ENCODE measurements at places on chromosomes 2 and 18. TPM values are rescaled to one million over a fixed set of nuclear protein-coding genes. Genes with fewer than 3 reads are reported as not detected.

C2orf66 gene
- total RNA-seq, result 0.55 TPM

C18orf54 gene
- 11.0 TPM for total RNA-seq

NCKAP5 gene
- total RNA-seq, result 58.8 TPM

TEKT4 gene
- 0.22 TPM for total RNA-seq

SERPINB3 gene
- not detected for total RNA-seq

UGT1A10 gene
- total RNA-seq, result not detected

MYO7B gene
- total RNA-seq, result 0.60 TPM

SPEG gene
- total RNA-seq, result 17.4 TPM

CD28 gene
- total RNA-seq, result 2.7 TPM

All from camera-type eye (tissue), 1 donor.